Stimulated activated naive B cell treated with anti-CD40 and anti-IgM and Interleukin-4, amounts not matched to agents 10 μg/mL and 1 μg/mL and 100 μg/mL, for 72 hours (primary cell): ENCODE measurements at places on chromosomes 2 and 18.

DNA sequence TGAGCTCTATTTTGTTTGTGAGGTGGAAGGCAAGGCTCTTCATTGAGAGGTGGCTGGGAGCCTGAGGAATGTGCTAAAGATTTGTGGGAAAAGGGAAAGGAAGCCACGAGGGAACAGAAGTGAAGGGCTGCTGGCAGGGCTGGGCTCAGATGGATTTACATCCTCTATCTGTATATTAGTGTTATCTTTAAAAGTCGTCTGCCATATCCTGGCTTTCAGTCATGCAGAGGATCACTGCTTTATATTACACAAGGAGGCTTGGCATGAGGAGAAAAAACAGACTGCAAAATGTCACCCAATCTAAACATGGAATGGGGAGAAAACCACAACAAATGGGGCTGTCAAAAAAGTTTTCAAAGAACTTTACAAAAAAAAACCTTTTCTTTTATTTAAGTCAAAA lies 434.4 kb downstream of the HRH4 start:
- DNase-seq = no peak

DNA sequence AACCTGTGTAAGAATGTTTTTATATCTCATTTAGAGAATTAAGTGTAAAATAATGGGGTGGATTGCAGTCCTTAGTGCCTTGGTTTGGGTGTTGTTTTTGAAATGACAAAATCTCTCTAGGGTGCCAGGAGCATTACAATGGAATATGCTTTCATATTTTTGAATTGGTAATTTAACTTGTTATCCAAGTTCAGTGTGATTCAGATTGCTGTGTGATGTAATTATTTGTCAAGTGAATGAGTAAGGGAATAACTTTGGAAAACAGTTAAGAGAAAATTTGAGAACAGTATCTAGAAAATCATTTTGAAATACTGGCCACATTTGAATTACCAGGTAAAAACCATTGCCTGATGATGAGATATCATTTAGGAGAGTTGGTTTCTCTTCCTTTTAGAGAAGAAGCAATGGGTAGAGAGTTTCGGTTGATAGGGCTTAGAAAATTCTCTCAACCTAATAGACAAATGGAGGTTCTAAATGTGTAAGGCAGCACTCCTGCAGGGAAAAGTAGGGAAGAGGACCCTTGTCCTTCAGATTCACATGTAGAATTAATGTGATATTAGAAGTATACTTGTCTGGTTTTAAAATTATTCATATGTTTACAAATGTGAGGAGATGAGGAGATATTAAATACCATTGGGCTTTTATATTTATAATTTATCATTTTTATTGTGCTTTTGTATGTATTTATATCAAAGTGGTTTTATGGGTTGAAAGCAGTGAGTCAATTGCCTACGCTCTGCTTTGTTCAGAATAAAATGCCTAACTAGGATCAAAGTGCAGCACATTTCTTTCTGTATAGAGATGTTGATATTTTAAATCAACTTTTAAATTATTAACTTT lies 124.8 kb downstream of the PHLPP1 start:
- DNase-seq = no peak

DNA sequence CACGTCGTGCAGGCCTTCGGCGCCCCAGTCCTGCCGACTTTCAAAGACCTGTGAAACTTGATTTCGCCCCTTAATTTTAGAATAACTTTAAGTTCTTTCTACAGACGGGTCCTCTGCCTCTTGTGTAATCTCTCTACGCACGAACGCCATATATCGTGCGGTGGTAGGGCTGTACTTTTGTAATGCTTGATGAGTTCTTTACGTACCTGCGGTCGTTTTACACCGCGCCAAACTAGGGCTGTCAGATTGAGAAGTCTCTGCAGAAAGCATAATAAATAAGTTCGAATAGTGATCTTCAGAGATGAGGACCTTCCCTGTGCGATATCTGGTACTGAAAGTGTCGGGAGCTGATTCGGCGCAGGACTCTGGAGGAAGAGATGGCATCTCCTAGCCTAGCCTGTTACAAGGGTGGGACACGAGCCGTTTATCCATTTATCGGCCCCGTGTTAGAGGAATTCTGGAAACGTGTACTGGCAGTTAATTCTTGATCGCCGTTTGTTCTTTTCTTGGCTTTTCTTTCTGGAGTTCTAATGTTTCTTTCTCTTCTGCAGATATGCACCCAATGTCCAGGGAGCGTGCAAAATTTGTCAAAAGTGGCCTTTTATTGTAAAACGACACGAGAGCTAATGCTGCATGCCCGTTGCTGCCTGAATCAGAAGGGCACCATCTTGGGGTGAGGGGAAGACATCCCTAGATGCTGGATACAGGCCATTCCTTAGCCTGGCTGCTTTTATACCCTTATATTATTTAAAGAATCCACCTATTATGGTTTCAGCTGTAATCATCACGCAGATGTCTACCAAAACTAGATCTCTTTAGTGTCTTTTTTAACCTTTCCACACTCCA lies 781 bp upstream of the SLC5A6 start:
- DNase-seq = peak; percentile 67

GRCh38 chr2:238495422-238495821 lies 68.7 kb downstream of the ASB1 start:
- DNase-seq = no peak

DNA sequence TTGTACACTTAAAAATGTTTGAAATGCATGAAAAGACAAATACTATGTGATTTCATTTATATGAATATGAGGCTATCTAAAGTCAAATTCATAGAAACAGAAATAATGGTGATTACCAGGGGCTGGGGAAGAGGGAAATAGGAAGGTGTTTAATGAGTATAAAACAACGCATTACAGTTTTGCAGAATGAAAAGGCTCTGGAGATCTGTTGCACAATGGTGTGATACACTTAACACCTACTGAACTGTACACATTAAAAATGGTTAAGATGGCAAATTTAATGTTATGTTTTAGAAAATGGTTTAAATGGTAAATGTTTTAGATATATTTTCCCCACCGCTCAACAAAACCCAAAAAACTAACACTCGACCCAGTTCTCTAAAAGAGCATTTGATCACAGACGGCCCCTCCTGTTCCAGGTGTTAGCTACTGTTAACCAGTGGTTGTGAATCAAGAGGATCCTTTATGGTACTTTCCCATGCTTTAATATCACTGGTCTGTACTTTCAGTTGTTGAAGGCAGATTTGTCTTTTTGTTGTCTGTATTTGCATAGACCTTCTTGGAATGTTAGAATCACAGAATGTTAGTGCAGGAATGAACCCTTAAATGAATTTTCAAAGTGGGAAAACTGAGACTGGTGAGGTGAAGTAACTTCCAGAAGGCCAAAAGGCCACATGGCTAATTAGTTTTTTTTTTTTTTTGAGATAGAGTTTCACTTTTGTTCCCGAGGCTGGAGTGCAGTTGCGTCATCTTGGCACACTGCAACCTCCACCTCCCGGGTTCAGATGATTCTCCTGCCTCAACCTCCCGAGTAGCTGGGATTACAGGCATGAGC lies 10.2 kb downstream of the RAB10 start:
- no peak for DNase-seq

DNA sequence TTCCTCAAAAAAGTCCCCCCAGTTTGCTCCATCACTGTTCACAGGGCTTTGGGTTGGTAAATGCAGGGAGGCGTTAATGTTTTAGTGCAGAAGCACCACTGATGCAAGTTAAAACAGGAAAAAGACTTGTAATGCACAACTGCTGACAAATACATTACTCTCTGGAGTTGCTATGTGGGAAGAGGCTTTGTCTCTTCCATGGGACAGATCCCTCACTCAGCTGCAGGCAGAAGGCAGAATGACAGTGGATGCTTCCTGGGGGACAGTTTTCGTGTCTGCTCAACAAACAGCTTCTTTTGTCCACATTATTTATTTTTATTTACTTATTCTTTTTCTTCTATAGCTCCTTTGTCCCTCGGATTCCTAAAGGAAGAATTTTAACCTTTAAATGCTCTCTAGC lies 22.7 kb upstream of the KCNE4 start:
- DNase-seq = no peak

- DNase-seq = no peak
Observed at GRCh38 chr2:9652898-9653479, 22.2 kb upstream of the YWHAQ start.

GRCh38 chr18:55543130-55543704 lies 44.8 kb downstream of the TCF4 start:
- DNase-seq = no peak

- no peak for DNase-seq
Observed at GRCh38 chr2:160282063-160282580, 82.0 kb upstream of the ITGB6 start.

GRCh38 chr2:104158191-104158590 lies 695.7 kb upstream of the POU3F3 start:
- DNase-seq = no peak

DNA sequence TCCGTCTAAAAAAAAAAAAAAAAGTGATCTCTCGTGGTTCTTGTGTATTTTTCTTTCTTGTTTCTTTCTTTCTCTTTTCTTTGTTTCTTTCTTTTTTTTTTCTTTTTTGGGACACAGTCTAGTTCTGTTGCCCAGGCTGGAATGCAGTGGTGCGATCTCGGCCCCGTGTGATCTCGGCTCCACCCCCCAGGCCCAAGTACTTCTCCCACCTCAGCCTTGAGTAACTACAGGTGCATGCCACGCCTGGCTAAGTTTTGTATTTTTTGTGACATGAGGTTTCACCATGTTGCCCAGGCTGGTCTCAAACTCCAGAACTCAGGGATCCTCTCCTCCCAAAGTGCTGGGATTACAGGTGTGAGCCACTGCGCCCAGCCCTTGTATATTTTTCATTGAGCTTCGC lies 91.4 kb downstream of the TMEM237 start:
- no peak for DNase-seq

GRCh38 chr2:175353275-175353674 lies 171.8 kb upstream of the ATP5MC3 start:
- no peak for DNase-seq

DNA sequence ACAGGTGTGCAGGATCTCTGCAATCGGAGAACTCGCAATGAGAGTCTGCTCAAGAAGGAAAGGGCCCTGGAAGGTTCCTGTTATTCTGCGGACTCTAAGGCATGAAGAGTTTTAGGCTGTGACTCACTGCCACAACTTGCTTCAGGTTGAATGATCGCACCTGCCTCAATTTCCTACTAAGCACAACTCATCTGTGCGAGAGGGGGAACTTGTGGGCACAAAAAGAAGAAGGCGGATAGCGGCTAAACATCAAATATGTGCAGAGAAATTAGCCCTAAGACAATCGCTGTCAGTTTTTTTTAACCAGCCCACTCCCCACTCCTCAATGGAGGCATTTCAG lies 14.0 kb upstream of the CREG2 start:
- peak; percentile 41 for DNase-seq

- DNase-seq = no peak
Observed at GRCh38 chr2:136798766-136799165, 33.4 kb downstream of the THSD7B start.

GRCh38 chr2:134283661-134284060 lies 29.8 kb downstream of the MGAT5 start:
- no peak for DNase-seq

- DNase-seq = no peak
Observed at GRCh38 chr2:41206004-41206403, 754.1 kb upstream of the SLC8A1 start.

DNA sequence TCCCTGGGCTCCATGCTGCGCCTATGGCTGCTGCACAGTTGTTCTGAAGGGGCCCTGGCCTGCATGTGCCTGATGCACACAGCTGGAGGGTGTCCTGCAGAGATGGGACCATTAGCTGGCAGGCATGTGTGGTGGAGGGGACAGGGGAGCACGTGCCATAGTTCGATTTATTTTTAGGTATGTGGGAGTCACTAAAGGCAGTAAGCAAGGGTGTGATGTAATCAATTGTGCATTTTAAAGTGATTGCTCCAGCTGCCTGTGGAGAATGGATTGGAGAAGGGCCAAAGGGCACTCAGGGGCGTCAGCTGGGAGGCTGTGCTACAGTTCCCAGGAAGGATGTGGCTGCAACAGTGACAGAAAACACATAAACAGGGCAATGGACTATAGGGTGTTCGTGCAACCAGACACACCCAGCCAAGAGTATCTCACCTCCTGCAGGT lies 205.1 kb downstream of the ARL4C start:
- DNase-seq = no peak

- no peak for DNase-seq
Observed at GRCh38 chr18:240175-240574, 27.7 kb downstream of the THOC1 start.

- DNase-seq = no peak
Observed at GRCh38 chr2:4291430-4291829, 588.1 kb downstream of the DCDC2C start.

DNA sequence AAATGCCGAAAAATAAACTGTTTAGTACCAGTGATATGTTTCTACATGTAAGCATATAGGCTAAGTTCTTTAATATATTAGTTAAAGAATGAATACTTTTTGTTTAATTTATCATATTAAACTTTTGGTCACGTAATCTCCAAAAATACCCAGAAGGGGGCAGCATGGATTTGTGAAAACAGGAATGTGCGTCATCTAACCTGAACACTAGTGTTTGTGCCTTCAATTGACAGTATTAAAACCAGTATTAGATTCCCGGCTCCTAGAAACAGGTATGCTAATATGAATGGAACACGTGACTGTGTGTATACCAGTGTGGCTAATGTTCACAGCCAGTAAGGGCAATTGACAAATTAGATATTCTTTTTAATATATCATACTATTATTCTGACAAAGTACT lies 51.8 kb downstream of the WDR7 start:
- DNase-seq = no peak

DNA sequence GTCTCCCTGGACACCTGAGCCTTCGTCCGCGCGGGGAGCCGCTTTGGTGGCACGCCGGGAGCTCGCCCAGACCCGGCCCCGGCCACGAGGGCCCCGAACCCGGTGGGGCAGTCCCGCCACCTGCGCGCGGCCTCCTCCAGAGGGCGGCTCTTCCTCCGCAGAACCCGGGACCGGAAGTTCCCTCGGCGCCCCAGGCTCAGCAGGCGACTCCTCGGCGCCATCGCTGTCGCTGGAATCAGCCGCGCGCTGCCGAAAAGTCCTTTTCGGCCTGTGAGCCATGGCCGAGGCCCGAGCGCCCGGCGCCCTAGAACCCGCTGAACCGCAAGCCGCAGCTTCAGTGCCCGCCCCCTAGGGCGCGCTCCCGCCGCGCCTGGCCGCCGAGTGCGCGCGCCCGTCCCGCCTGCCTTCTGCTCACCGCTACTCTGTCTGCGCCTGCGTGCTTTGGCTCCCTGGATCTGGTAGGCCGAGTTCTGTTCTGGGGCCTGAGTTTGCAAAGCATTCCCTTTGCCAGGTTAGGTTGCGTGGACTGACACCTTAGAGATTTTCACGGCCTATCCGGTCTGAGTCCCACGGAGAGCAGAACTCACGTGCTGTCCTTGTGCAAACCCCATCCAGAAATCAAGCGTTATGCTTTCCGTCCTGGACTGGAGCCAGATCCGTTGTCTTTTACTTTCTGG lies at the start of gene GCFC2:
GCFC2 (minus strand) TSS at position 339 of the 677 bp plus-strand sequence; CDS start at position 279, 60 bp downstream.
- DNase-seq = peak; percentile 84

- DNase-seq = no peak
Observed at GRCh38 chr2:188456114-188456909, 164.6 kb downstream of the GULP1 start.
